ENCODE measurements at places on chromosomes 2 and 18. TPM values are rescaled to one million over a fixed set of nuclear protein-coding genes. Genes with fewer than 3 reads are reported as not detected.

The DPP4 gene
- total RNA-seq: 5.0 TPM

The ZBTB7C gene
- total RNA-seq: not detected

The IL37 gene
- total RNA-seq: not detected

The CD8B2 gene
- not detected for total RNA-seq

The AGFG1 gene
- total RNA-seq: 45.1 TPM

The FZD7 gene
- total RNA-seq: 0.85 TPM

The GPAT2 gene
- total RNA-seq: 11.9 TPM

The SMYD1 gene
- not detected for total RNA-seq

The POTEI gene
- 0.09 TPM for total RNA-seq

The PSTPIP2 gene
- 4.8 TPM for total RNA-seq

The PCGF1 gene
- 16.8 TPM for total RNA-seq

The LIPG gene
- total RNA-seq: 48.0 TPM

The SERPINB10 gene
- 0.09 TPM for total RNA-seq

The ING5 gene
- total RNA-seq: 22.0 TPM

The APLF gene
- total RNA-seq: 6.5 TPM

The ABCB11 gene
- 0.18 TPM for total RNA-seq

The MSH2 gene
- 20.0 TPM for total RNA-seq

The ZNF892 gene
- total RNA-seq: 7.2 TPM

The MC4R gene
- total RNA-seq: not detected

The LRRTM4 gene
- not detected for total RNA-seq

The MBOAT2 gene
- total RNA-seq: 5.6 TPM

The SLC5A7 gene
- total RNA-seq: not detected

The LAMA1 gene
- total RNA-seq: 0.75 TPM

The C2orf15 gene
- total RNA-seq: 0.18 TPM

The ZC3H8 gene
- total RNA-seq: 3.9 TPM

The KCNG2 gene
- total RNA-seq: not detected

The GPR75 gene
- total RNA-seq: 1.3 TPM

The TXNDC2 gene
- total RNA-seq: not detected

The UCN gene
- 0.09 TPM for total RNA-seq

The SKA1 gene
- total RNA-seq: 15.0 TPM

The SPATA3 gene
- not detected for total RNA-seq

The ALPP gene
- total RNA-seq: not detected

The ACMSD gene
- total RNA-seq: not detected

The FBXO36 gene
- 0.75 TPM for total RNA-seq

The ERICH2 gene
- total RNA-seq: not detected

The PLB1 gene
- 0.36 TPM for total RNA-seq

The PID1 gene
- 2.2 TPM for total RNA-seq

The INHBB gene
- total RNA-seq: 2.4 TPM

The OTOF gene
- total RNA-seq: 0.09 TPM

The ICOS gene
- total RNA-seq: not detected

The DSG4 gene
- not detected for total RNA-seq

The LNPK gene
- total RNA-seq: 13.6 TPM

The RAB6C gene
- not detected for total RNA-seq

The DLX2 gene
- not detected for total RNA-seq

The CGREF1 gene
- total RNA-seq: 1.2 TPM

The CCBE1 gene
- 1.5 TPM for total RNA-seq

The LTBP1 gene
- total RNA-seq: 10.7 TPM

The TRIP12 gene
- total RNA-seq: 370 TPM

The TDRD15 gene
- total RNA-seq: under 0.01 TPM

The INPP1 gene
- total RNA-seq: 16.1 TPM

The ADAM23 gene
- 18.4 TPM for total RNA-seq

The SPP2 gene
- not detected for total RNA-seq

Measured in endothelial cell of coronary artery (primary cell).